Panc1 (cell line): ENCODE measurements at places on chromosomes 3 and 15. TPM values are rescaled to one million over a fixed set of nuclear protein-coding genes. Genes with fewer than 3 reads are reported as not detected.
A peak's percentile ranks its signal among the peaks of the same experiment; 100 is the strongest.

Gene PTX3
- total RNA-seq: 2.1 TPM

Gene SLC2A2
- total RNA-seq: 0.13 TPM

Gene NEK10
- 5.7 TPM for total RNA-seq

Gene PIERCE2
- total RNA-seq: 2.8 TPM

Gene ACSBG1
- 0.31 TPM for total RNA-seq

Gene ADIPOQ
- not detected for total RNA-seq

Gene MFN1
- total RNA-seq: 73.5 TPM

DNA sequence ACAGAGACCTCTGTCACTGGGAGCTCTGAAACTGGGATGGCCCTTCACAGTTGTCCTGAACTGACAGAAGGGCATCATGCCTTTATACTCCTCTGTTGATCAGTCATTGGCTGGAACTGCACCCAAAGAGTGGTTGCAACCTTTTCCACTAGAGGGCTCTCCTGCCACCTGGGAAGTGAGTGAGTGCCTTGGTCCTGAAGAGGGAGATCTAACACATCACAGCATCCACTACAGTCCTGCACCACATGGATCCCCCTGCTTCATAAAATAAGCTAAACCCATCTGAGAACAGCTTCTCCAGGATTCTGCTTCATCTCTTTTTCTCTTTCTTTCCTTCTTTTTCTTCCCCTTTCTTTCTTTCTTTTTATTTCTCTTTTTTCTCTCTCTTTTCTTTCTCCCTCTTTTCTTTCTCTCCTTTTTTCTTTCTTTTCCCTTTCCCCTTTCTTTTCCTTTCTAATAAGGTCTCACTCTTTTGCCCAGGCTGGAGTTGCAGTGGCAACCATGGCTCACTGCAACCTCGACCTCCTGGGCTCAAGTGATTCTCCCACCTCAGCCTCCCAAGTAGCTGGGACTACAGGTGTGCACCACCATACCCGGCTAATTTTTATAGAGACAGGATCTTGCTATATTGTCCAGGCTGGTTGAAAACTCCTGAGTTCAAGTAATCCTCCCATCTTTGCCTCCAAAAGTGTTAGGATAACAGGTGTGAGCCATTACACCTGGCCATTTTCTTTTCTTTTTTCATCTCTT is 42.8 kb upstream of the RAF1 start:
- DNase-seq: peak; percentile 67

DNA sequence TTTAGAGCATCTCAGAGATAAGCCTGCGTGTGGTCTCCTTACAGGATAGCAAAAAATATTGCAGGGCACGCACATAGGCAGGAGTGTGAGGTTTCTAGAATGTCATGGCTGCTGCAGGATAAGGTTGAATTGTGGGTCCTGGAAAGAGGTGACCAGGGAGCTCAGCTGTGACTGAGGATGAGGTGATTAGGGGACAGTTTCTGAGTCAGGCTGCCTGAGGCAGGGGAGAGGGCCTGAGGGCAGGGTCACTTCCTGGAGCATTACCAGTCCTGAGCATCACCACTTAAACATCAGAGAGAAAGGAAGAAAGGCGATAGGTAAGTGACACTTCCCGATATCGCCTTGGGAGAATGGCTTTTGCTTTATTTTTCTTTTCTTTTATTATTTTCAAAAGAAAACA is 813.8 kb downstream of the TUSC7 start:
- DNase-seq: no peak

DNA sequence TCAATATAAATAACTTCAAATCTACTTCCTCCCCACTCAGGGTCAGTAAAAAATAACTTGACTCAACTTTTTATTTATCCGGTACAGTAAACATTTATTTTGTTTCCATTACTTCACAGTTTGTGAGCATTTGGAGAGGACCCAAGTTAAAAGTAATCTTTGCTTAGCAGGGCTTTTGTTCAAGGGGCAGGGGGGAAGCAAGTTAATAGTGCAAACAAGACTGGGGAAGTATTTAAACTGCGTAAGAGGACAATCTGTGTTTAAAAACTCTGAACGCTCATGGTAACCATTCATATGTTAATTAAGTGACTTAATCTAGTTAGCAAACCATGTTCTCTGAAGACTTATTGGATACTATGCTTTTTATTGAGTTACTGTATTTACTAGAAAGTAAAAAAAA is 346.2 kb downstream of the SLC9A9 start:
- DNase-seq: no peak

DNA sequence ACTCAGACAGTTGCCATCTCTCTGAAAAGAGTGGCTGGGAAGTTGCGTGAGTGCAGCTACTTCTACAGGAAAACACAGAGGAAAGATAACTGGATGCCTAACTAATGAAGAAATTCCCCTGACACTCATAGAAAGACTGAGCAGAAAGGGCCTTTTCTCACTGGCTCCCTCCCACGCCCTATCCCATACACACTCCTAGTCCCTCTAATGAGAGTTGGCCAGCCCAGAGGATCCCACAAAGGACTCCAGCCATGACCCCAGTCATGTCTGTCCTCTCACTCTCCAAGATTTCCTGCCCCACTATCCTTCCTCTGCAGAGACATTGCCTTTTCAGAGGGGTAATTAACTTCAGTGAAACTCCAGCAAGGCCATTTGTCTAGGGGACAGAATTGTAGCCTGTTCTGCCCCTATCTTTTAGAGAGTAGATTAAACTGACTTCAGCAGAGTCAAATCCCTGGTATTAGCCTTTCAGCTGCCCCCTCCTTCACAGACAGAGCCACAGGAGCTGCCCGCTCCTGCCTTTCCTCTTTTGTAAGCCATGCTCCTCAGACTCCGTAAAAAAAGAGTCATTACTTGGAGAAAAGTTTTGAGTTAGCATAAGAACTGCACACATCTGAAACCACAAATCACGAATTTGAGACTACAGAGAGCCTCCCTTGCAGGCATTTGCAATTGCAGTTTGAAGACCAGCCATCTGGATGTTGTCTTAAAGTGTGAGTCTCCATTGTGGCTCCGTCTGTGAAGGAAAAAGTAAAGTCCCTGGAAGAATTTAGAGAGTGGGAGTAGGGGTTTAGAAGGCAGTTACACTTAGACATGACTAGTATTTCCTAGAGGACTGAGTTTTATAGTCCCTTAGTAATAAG is 129.1 kb upstream of the SEMA6D start:
- no peak for DNase-seq

DNA sequence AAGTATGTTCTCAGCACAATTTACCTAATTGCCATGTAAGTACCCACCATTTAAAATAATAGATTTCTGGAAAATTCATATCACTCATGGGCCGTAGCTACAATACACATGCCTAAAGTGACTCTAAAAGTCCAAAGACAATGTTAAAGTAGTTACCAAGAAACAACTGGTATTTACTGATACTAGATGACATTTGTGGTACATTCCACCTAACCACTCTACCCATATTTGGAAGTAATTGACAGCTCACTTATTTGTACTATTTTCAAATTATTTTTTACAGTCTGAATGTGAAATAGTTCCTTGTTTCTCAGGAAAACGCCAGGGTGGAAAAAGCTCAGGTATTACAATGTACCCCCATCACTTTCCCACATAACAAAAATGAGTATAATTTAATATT is 573.0 kb downstream of the MECOM start:
- DNase-seq: no peak

DNA sequence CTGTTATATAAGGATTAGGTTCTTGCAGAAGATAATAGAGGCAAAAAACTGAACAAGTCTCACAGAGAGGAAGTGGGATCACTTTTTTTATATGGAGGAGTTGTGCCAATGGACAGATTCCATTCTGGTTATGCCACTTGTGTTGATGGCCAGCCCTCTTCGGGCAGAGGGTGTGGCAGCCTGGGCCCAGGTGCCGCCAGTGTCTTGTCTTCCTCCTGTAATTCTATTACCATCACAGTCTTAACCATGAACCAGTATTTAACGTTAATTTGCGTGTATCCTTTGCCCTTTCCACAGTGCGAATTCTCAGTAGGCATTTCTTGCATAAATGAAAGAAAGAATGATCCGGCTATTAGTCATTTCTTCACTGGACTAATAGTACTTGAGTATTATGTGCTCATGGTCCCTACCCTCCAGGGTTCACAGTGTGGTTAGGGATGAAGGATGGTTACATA is 7.0 kb upstream of the USP4 start:
- no peak for DNase-seq

DNA sequence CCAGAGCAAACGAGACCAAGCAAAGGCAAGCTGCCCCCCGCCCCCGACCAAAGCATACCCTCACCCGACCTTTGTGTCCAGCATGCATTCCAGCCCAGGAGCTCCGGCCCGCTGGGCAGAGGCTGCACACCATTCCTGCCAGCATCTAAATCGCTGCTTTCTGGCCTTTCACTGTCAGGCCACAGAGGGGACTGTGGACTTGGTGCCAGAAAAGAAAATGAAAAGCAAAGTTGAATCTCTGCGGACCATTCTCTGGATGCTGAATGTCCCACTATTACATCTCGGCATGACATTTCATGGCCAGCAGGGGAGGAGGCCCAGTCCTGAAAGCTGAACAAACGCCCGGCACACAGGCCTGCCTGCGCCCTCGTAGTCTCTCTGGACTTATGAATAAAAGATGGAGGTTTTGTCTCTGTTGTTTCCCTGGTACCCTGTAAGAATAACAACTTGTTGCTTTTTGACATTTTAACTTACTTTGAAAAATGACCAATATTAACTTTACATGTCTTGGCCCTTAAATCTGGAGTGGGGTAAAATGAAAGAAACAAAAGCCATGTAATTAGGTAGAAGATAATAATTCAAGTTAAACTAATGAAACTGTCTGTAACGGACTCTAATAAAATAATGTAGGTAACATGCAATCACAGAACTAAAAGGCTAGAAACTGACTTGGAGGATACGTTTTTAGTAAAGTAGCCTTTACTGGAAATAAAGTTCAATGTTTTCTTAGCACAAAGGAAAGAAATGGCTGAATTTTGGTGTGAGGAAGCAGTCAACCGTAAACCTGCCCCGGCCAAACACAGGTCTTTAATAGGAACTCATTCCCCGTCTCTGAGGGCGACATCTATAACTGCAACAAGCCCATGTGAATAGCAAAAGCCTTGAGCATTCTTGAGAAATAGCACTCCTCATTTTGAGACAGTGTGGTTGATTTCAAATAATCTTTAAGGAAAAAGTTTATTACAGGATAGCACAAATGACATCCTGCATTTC is 12.7 kb downstream of the IL17RD start:
- no peak for DNase-seq

- DNase-seq: no peak
These were observed 104.7 kb downstream of the SEMA6D start for GRCh38 chr15:47822048-47822447.

- no peak for DNase-seq
These were observed 19.4 kb downstream of the CMTM8 start for GRCh38 chr3:32257641-32258438.

GRCh38 chr15:86229936-86230335 is 150.3 kb downstream of the AGBL1 start:
- no peak for DNase-seq
